ENCODE measurements at places on chromosomes 16 and 17.

DNA sequence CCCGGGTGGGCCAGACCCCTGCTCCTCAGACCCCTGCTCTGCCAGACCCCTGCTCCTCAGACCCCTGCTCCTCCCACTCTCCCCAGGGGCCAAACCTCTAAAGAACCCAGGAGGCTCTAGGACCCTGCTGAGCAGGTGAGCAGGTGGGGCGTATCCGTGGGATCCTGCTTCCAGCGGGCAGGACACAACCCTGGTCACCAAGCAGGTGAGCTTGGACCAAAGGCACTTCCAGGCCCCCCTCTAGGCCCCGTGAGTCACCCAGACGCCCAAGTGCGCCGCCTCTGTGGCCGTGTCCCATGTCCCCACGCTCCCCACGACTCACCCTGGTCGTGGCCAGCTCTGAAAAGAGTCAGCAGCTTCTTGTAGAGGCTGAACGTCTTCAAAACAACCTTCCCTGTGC is 5.0 kb downstream of the CYBC1 start:
- no peak for DNase-seq

DNA sequence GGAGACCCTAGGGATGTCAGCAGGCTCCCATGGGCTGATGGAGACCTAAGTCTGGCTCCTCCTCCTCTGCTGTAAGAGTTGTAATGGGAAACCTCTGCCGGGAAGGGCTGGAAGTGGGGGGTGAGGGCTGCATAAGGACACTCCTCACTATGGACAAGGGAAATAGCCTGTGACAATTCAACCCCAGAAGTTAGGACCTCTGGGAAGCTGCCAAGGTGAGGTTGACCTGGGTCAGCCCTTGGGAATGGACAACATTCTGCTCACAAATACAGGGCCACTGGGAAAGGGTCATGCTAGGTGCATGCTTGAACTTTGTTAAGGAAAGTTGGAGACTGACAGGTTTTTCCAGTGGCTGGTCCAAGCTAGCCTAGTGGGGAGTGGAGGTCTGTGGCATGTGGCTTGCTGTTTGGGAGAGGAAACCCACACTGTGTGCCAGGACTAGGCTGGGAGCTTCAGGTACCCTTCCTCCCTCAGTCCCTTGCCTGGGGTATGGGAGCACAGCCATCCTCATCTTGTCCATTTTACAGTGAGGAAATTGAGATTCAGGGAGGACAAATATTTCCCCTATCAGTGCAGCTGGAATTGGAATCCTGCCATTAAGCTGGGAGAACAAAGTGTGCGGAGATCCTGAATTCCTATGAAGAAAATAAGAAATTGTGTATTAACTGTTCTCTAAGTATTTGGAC is 190.4 kb downstream of the SALL1 start:
- DNase-seq, result no peak

DNA sequence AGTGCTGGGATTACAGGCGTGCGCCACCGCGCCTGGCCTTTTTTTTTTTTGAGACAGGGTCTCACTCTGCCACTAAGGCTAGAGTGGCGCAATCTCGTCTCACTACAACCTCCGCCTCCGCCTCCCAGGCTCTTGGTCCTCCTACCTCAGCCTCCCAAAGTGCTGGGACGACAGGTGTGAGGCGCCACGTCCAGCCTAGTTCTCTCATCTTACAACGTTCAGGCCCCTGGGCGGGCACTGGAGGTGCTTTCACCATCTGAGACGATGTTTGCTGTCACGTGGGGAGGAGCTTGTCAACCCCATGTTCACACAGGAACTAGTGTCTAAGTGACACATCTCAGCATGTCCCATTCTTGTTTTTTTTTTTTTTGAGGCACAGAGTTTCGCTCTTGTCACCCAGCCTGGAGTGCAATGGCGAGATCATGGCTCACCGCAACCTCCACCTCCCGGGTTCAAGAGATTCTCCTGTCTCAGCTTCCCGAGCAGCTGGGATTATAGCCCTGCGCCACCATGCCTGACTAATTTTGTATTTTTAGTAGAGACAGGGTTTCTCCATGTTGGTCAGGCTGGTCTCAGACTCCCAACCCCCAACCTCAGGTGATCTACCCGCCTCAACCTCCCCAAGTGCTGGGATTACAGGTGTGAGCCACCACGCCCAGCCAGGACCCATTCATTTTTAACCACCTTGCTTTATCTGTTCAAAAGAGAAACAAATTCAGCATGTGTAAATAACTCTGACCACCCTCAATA is 5.2 kb upstream of the FANCA start:
- DNase-seq, result no peak

DNA sequence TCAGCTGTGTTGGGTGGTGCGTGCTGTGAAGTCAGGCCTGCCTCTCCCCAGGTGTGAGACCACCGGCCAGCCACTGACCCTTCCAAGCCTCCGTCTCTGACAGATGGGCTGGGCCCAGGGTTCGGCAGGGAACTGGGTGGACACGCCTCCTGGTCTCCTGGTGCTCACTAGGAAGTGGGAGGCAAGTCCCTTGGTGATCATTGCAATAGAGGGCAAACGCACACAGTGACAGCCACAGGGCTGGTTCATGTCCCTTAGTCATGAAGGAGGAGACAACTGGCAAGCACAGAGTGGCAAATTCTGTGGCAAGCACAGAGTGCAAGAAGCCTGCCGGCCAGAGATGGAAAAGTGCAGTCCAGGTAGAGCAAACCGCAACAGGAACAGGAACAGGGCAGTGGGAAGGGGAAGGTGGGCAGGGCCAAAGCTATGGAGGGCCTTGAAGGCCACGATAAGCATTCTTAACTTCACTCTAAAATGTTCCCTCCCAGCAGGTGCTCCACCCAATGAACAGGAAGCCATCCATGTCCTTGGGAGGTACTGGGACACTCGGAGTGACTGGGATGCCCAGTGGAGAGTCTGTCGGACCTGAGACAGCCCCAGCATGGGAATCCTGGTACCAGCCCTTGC is 21.9 kb downstream of the USP7 start:
- no peak for DNase-seq

GRCh38 chr17:42227849-42228700 is 33.8 kb upstream of the GHDC start:
- DNase-seq, result no peak

- no peak for DNase-seq
These were observed 4.8 kb downstream of the GFAP start for GRCh38 chr17:44910231-44911106.

- DNase-seq, result no peak
These were observed 41.8 kb downstream of the IL4R start for GRCh38 chr16:27355610-27356009.

DNA sequence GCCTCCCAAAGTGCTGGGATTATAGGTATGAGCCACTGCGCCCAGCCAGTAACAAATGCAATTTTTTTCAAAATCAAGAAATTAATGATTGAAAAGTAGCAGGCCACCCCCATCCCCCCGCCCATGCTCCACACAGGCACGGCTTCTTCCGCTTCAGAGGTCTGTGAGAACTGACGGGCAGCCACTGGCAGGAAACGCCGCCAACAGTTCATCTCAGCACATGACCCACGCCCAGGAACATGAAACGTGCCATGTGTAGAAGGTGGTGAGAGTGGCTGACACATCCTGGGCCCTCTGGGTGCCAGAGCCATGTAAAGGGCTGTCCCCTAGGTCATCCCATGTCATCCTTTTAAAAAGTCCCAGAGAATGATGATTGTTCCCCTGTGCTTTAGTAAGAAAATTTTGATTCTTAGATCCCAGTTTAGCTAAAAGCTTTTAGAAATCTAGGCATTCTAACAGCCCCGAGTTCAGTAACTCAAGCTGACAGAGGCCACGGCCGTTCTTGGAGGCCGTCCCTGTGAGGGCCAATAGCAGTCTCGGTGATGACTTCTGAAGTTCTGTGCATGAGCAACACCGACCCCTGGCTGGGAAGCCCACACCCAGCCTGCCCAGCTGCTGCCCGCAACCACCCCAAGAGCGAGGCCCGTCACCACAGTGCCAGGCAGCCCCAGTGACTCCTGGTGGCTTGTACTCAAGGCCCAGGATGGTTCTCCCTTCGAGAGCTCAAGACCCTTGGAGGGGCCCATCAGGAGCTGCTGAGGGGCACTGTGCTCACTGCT is 52.1 kb downstream of the KLHDC4 start:
- peak; percentile 44 for DNase-seq

- no peak for DNase-seq
These were observed 5.8 kb downstream of the FBXL19 start for GRCh38 chr16:30929167-30929566.

DNA sequence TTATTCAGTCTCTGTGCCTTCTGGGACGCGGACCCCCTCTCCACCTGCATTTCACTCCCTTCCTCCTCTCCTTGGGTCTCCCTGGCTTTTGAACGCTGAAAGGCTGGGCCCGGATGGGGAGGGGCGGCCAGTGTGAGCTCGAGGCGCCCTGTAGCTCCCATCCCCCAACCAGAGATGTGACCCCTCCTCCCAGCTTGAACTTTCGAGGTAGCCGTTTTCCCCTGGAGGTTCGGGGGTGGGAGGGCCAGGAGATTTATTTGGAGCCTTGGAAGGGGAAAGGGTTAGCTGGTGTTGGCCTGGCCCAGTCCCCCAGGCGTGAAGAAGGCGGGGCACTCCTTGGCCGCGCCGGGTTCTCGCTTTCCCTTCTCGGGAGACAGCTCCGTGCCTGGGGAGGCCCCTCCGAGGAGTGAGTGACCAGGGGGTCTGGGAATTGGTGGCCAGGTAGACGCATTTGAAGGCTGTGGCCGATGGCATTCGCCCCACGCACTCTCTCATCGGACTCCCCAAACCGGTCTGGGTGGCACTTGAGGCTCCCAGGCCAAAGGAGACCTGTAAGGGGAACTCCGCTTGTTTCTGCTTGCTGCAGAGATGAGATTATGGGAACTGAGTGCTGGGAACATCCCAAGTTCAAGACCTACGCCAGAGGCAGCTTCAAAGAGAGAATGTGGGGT is 942 bp downstream of the LDAF1 start:
- DNase-seq, result no peak

GRCh38 chr16:70496513-70496912 is 26.8 kb downstream of the COG4 start:
- DNase-seq, result no peak

Measured in stimulated activated CD4-positive, alpha-beta T cell treated with anti-CD3 and anti-CD28 coated beads, Interleukin-2, amount 100 ng/mL, for 4 hours (primary cell).